Activated naive CD8-positive, alpha-beta T cell treated with anti-CD3 and anti-CD28 coated beads for 36 hours (primary cell): ENCODE measurements at places on chromosomes 4 and X.

- DNase-seq, result peak; percentile 57
- peaks cover 30% of the 10 kb centered on the region for H3K4me1 ChIP-seq
- peaks cover 2% of the 10 kb centered on the region for H3K36me3 ChIP-seq
- peak overlapping the region; percentile 71 for H3K27ac ChIP-seq
- no peaks in the 10 kb centered on the region for H3K27me3 ChIP-seq
These were observed 866 bp upstream of the UVSSA start for GRCh38 chr4:1345903-1346780.

- H3K27me3 ChIP-seq, result no peaks in the 10 kb centered on the region
- H3K4me3 ChIP-seq, result peak overlapping the region; percentile 55
- DNase-seq, result no peak
- H3K27ac ChIP-seq, result peak overlapping the region; percentile 82
- peaks cover 48% of the 10 kb centered on the region for H3K4me1 ChIP-seq
- H3K36me3 ChIP-seq, result peaks cover 32% of the 10 kb centered on the region
These were observed 5.0 kb downstream of the ZFX start for GRCh38 chrX:24154490-24155034.

DNA sequence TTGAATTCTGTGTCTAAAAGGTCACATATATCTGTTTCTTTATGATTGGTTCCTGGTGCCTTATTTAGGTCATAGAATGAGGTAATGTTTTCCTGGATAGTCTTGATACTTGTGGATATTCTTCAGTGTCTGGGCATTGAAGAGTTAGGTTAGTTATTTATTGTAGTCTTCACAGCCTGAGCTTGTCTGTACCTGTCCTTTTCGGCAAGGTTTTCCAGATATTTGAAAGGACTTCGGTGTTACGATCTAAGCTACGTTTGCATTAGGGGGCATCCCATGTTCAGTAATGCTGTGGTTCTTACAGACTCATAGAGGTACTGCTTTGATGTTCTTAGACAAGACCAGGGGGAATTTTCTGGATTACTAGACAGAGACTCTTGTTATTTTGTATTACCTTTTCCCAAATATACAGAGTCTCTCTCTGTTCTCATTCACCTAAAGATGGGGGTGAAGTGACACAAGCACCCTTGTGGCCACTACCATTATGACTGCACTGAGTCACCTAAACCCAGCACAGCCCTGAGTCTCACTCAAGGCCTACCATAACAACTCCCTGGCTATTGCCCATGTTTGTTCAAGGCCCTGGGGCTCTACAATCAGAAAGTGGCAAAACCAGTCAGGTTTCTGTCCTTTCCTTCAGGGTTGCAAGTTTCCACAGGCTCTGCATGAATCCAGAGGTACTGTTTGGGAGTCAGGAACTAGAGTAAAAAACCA, 30.1 kb upstream of the CYSLTR1 start:
- H3K4me3 ChIP-seq, result no peak overlapping the region
- H3K27ac ChIP-seq, result no peak overlapping the region
- no peaks in the 10 kb centered on the region for H3K27me3 ChIP-seq

GRCh38 chr4:111707491-111707890, 437.8 kb upstream of the FAM241A start:
- H3K4me3 ChIP-seq, result no peak overlapping the region
- no peaks in the 10 kb centered on the region for H3K27me3 ChIP-seq
- DNase-seq, result no peak
- no peak overlapping the region for H3K27ac ChIP-seq

- H3K27ac ChIP-seq, result peak overlapping the region; percentile 98
- H3K36me3 ChIP-seq, result peaks cover 72% of the 10 kb centered on the region
- peaks cover 11% of the 10 kb centered on the region for H3K27me3 ChIP-seq
- H3K4me1 ChIP-seq, result peaks cover 42% of the 10 kb centered on the region
These were observed 340 bp downstream of the HNRNPD start for GRCh38 chr4:82373486-82373815.

DNA sequence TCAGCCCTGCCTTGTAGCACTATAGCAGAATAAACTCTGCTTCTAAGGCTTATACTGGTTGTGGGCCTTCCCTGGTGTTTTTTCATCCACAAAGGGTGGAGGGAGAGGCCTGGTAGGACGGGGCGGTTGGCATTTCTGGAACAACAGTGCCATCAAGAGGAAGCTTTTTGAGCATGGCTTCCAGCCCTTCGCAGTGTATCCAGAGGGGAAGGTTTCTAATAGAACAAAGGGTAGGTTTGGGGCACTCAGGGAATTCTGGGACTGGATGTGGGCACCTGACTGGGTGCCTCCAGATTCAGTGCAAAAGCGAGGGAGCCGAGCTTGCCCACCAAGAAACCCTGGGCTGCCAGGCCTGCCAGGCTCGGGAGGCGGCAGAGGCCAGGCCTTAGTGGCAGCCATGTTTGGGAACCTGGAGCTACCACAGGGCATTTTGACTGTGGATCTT, 229.6 kb upstream of the AGTR2 start:
- H3K27ac ChIP-seq, result no peak overlapping the region
- no peak for DNase-seq
- no peak overlapping the region for H3K4me3 ChIP-seq
- no peaks in the 10 kb centered on the region for H3K36me3 ChIP-seq
- no peaks in the 10 kb centered on the region for H3K4me1 ChIP-seq
- no peaks in the 10 kb centered on the region for H3K27me3 ChIP-seq

DNA sequence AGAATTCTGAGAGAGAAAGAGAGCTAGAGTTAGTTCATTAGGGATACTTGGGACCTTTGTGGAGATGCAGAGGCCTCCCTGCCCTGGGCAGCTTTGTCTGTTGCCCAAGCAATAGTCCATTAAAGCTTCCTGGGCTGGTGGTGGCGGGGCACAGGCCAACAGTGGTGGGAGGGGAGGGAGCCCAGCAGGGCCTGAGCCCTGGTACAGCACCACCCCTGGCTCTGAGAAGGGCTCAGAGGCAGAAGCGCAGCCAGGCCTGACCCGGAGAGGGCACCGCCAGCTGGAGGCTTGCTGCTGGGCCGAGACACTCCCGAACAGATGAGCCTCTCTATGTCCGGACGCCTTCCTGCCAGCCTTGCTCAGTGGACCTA, 65.3 kb downstream of the EFNB1 start:
- H3K27me3 ChIP-seq, result no peaks in the 10 kb centered on the region
- H3K36me3 ChIP-seq, result no peaks in the 10 kb centered on the region
- H3K4me1 ChIP-seq, result peaks cover 2% of the 10 kb centered on the region
- DNase-seq, result no peak
- no peak overlapping the region for H3K4me3 ChIP-seq

GRCh38 chr4:1469607-1470392, 63.6 kb upstream of the NKX1-1 start:
- H3K27ac ChIP-seq, result no peak overlapping the region
- no peaks in the 10 kb centered on the region for H3K36me3 ChIP-seq
- no peak overlapping the region for H3K4me3 ChIP-seq

DNA sequence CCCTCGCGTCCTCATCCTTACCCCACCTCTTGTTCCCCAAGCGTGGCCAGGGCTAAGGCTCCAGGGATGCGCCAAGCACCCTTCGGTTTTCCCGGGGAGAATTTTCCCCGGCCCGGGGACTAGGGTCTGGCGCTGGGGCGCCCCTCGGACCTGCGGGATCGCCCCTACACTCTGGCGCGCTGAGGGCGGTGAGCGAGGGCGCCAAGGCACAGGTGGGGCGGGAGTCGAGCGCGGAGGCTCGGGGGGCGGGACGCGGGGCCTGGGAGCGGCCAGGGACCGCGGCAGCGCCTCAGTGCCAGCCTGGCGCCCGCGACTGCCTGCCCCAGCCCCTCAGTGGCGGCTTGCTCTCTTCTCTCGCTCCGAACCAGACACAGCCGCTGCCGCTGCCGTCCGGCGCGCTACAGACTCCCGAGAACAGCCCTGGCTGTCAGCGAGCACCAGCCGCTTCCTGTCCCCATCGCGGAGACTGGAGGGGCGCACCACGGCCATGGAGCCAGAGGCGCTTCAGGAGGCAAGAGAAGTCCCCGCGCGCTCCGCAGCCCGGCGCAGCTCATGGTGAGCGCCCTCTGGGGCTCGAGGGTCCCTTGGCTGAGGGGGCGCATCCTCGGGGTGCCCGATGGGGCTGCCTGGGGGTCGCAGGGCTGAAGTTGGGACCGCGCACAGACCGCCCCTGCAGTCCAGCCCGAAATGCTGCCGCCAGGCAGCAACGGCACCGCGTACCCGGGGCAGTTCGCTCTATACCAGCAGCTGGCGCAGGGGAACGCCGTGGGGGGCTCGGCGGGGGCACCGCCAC, at the start of gene DRD5:
TSS of gene DRD5 (plus strand) at position 292 of the 793 bp plus-strand sequence. CDS start at position 688, 396 bp downstream.
- H3K4me1 ChIP-seq, result no peaks in the 10 kb centered on the region
- no peak within 1 kb of the TSS for H3K4me3 ChIP-seq
- H3K27me3 ChIP-seq, result peaks cover 53% of the 10 kb centered on the region
- no peak within 1 kb of the TSS for H3K27ac ChIP-seq
- no peaks in the 10 kb centered on the region for H3K36me3 ChIP-seq
- DNase-seq, result no peak

- no peaks in the 10 kb centered on the region for H3K27me3 ChIP-seq
- peaks cover 24% of the 10 kb centered on the region for H3K36me3 ChIP-seq
- peaks cover 34% of the 10 kb centered on the region for H3K4me1 ChIP-seq
- peak within 1 kb of the TSS; percentile 98 for H3K27ac ChIP-seq
- DNase-seq, result peak; percentile 83
These were observed at the start of gene LEF1 for GRCh38 chr4:108168671-108169523. TSS of gene LEF1 (minus strand) at chr4:108168932. CDS start at chr4:108167767, 1,165 bp downstream.

- no peak overlapping the region for H3K4me3 ChIP-seq
- DNase-seq, result no peak
- H3K4me1 ChIP-seq, result no peaks in the 10 kb centered on the region
These were observed 22.3 kb downstream of the NKX1-1 start for GRCh38 chr4:1383728-1384591.

- DNase-seq, result no peak
- peaks cover 19% of the 10 kb centered on the region for H3K4me1 ChIP-seq
- peaks cover 50% of the 10 kb centered on the region for H3K36me3 ChIP-seq
- no peak overlapping the region for H3K27ac ChIP-seq
- H3K27me3 ChIP-seq, result no peaks in the 10 kb centered on the region
- no peak overlapping the region for H3K4me3 ChIP-seq
These were observed 82.0 kb downstream of the IRF2 start for GRCh38 chr4:184392316-184392715.

GRCh38 chr4:136443006-136443405, 1089.3 kb downstream of the PCDH18 start:
- no peaks in the 10 kb centered on the region for H3K4me1 ChIP-seq
- no peak for DNase-seq
- no peaks in the 10 kb centered on the region for H3K36me3 ChIP-seq
- H3K27ac ChIP-seq, result no peak overlapping the region
- no peak overlapping the region for H3K4me3 ChIP-seq

DNA sequence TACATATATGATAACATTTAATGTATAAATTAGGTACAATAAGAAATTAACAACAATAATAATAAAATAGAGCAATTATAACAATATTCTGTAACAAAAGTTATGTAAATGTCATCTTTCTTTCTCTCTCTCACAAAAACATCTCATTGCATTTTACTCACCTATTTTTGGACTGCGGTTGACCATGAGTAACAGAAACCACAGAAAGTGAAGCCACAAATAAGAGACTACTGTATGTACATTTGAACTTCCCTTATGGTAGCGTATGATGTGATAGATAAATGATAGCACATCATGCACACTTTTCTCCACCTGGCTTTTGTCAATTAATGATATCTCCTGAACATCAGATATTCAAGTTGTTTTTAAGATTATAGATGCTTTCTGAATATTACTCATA, 80.5 kb downstream of the HNRNPD start:
- H3K4me3 ChIP-seq, result no peak overlapping the region
- H3K27me3 ChIP-seq, result no peaks in the 10 kb centered on the region
- peaks cover 6% of the 10 kb centered on the region for H3K4me1 ChIP-seq
- DNase-seq, result peak; percentile 21
- no peaks in the 10 kb centered on the region for H3K36me3 ChIP-seq

GRCh38 chrX:20531667-20532066, 265.0 kb upstream of the RPS6KA3 start:
- peaks cover 23% of the 10 kb centered on the region for H3K27me3 ChIP-seq
- peaks cover 2% of the 10 kb centered on the region for H3K4me1 ChIP-seq
- no peak for DNase-seq
- H3K27ac ChIP-seq, result no peak overlapping the region
- no peak overlapping the region for H3K4me3 ChIP-seq
- no peaks in the 10 kb centered on the region for H3K36me3 ChIP-seq

- no peak for DNase-seq
- H3K4me3 ChIP-seq, result no peak overlapping the region
- peaks cover 6% of the 10 kb centered on the region for H3K27me3 ChIP-seq
- peaks cover 11% of the 10 kb centered on the region for H3K36me3 ChIP-seq
These were observed 4.3 kb upstream of the RPS3A start for GRCh38 chr4:151095142-151095541.

DNA sequence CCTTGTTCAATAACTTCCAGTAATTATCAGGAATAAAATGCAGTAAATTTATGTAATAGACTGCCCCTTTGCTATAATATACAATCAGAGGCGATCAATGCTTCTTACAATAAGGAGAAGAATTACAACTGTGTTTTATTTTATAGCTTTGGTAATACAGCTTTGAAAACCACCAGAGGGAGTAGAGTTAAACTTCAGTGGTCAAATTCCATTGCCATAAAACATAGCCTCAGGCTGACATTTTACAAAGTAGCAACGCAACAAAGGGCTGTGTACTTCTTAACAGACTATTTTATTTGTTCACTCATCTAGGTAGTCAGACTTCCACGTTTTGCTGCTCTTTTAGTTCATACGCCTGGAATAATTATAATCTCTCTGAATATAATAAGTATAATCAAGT, 58.5 kb downstream of the TEX13C start:
- H3K36me3 ChIP-seq, result no peaks in the 10 kb centered on the region
- no peak for DNase-seq
- H3K4me1 ChIP-seq, result no peaks in the 10 kb centered on the region
- no peak overlapping the region for H3K4me3 ChIP-seq

DNA sequence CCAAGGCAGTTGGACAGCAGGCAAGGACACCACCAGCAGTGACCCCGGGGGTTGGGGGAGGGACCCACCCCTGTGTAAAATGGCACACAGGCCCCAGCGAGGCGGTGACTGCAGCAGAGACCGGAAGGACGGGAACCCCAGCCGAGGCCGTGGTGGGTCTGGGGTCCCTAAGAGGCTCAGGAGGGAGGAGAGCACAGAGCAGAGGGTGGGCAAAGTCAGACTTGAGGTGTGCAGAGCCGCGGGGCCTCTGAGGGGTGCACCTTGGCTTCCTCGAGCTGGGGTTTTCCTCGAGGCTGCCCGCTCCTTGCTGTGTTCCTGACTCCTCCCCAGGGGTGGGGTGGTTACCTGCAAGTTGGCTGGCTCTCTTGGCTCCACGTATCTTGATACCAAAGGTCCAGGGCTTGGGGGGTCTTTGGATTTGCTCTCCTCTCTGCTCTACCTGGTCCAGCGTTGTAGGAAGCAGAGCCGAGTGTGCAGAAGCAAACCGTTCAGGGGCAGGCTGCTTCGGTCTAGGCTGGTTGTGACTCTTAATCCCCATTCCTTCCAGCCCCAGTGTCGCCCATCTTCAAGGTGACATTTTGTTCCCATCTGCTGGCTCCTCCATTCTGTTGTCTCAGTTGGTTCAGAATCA, 37.9 kb upstream of the SORCS2 start:
- H3K36me3 ChIP-seq, result no peaks in the 10 kb centered on the region
- DNase-seq, result no peak
- peaks cover 17% of the 10 kb centered on the region for H3K27me3 ChIP-seq
- H3K4me3 ChIP-seq, result no peak overlapping the region
- H3K4me1 ChIP-seq, result no peaks in the 10 kb centered on the region

GRCh38 chrX:133980406-133980805, 5.0 kb downstream of the GPC3 start:
- H3K4me1 ChIP-seq, result no peaks in the 10 kb centered on the region
- H3K27ac ChIP-seq, result no peak overlapping the region
- no peaks in the 10 kb centered on the region for H3K36me3 ChIP-seq
- DNase-seq, result no peak

GRCh38 chr4:74997948-74998729, 65.2 kb downstream of the PARM1 start:
- H3K4me3 ChIP-seq, result no peak overlapping the region
- H3K27ac ChIP-seq, result no peak overlapping the region
